ENCODE measurements at places on chromosomes 1 and 21.
A peak's percentile ranks its signal among the peaks of the same experiment; 100 is the strongest.

DNA sequence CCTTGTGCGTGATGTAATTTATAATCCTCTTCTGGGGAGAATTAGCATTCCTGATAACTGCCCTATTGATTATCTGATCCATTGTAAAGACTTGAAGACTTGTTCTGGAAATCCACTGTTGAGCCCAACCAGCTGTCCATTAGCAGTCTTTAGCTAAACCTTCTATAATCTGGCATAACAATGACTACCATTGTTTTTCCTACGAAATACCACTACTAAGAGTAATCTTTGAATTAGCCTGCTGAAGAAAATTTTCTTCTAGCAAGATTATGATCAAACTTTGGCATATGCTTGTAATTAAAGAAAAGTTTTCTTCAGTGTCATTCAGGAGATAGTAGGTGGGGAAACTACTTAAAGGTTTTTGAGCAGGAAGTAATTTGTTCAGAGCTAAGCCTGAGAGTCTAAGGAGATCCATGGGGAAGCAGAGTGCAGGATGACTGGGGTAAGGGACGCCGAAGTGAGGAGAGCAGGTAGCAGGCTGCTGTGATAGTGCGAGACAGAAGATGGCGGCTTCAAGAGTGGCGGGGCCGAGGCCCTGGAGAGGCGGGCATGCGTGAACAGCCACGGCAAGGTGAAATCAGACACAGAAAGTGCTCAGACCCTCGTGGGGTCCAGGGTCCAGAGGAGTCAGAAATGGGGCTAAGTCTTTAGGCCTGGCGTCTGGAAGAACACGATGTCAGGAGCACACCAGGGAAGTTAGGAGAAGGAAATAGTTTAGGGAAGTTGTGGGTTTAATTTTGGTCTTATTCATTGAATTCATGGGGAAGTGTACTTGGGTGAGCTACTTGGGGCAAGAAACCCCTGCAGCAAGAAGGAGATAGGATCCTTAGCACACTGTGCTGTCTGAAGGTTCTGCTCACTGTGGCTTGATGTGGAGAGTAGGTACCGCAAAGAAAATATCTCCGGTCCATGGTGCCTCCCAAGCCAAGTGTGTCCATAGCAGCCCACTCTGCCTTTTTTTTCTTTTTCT is 112.6 kb upstream of the ADAR start:
- DNase-seq: no peak

GRCh38 chr1:193476748-193477147 is 290.3 kb upstream of the B3GALT2 start:
- no peak for DNase-seq

DNA sequence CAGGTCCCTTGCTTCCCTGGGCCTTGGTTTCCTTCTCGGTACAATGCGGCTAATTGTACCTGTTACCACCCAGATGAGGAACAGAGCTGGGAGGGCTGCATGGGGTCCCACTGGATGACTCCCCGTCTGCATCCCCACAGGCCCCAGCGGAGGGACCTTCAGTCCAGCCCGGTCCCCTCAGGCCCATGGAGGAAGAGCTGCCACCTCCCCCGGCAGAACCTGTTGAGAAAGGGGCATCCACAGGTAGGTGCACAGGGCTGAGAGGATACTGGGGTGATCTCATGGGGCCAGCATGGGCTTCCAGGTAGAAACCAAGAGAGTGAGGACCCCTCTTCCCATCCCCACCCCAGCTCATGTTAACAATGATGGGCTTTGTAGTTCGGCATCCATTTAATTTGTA is 9.8 kb downstream of the FBLIM1 start:
- no peak for DNase-seq

GRCh38 chr1:180521474-180522212 is 19.3 kb upstream of the ACBD6 start:
- DNase-seq: no peak

- no peak for DNase-seq
Measured at GRCh38 chr1:204358605-204359004, 1.1 kb downstream of the PLEKHA6 start.

- DNase-seq: no peak
Measured at GRCh38 chr21:42991992-42992740, 17.8 kb downstream of the PKNOX1 start.

GRCh38 chr1:32448773-32449456 is 16.0 kb upstream of the ZBTB8B start:
- peak; percentile 82 for DNase-seq

GRCh38 chr1:223810586-223810985 is 35.2 kb downstream of the TP53BP2 start:
- no peak for DNase-seq

- DNase-seq: no peak
Measured at GRCh38 chr1:53366901-53367502, 39.1 kb upstream of the LRP8 start.

DNA sequence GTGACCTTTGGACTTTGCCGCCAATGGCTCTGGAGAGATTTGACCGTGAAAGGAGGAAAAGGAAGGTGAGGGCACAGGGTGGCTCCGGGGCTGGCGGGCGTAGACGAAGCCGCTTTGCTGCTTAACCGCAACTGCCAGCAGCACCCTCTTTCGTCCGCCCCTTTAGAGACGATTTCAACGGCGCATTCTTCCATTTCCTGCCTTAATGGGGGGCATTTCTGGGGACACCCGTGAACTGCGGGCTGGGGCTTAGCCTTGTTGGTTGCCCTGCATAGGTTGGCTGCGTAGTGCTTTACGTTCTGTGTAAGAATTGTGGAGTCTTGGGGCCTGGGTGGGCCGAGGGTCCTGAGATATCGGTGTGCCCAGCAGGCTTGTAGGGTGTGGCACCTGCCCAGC is 6.7 kb upstream of the NPHP4 start:
- no peak for DNase-seq

DNA sequence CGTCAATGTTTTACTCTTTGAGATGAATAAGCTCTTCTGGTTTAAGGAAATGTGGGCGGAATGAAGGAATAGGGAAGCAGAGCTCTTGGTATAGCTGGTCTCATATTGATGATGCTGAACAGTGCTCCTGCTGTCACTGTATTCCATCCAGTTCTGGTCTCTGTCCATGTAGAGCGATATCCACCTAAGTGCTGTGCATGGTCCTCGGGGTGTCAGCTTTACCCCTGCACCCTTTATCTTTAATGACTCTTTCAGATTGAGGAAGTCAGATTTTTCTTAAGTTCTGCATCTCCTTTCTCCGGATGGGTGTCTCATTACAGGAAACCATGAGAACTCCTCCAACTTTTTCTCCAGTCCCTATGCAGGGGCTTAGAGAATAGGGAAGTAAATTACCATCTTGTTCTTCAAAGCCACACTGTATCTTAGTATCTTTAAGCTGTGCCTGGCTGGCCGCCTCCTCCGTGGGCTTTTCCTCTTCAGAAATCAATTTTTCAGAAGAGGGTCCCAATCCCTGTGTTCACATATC is 52.9 kb downstream of the PDE4B start:
- DNase-seq: no peak

GRCh38 chr1:203871114-203871880 is 9.9 kb downstream of the SNRPE start:
- peak; percentile 81 for DNase-seq

Measured in HEK293T (cell line).